Stimulated activated CD8-positive, alpha-beta memory T cell treated with anti-CD3 and anti-CD28 coated beads, Interleukin-2, amount 100 ng/mL, for 1 hour (primary cell): ENCODE measurements at places on chromosomes 5 and 9.
A peak's percentile ranks its signal among the peaks of the same experiment; 100 is the strongest.

- no peak for DNase-seq
These were observed 82.0 kb downstream of the ADGRV1 start for GRCh38 chr5:90640484-90641059.

- no peak for DNase-seq
These were observed 1425.4 kb downstream of the FOXD4L5 start for GRCh38 chr9:63859475-63860215.

- DNase-seq: no peak
These were observed 27.1 kb upstream of the F2R start for GRCh38 chr5:76688836-76689235.

DNA sequence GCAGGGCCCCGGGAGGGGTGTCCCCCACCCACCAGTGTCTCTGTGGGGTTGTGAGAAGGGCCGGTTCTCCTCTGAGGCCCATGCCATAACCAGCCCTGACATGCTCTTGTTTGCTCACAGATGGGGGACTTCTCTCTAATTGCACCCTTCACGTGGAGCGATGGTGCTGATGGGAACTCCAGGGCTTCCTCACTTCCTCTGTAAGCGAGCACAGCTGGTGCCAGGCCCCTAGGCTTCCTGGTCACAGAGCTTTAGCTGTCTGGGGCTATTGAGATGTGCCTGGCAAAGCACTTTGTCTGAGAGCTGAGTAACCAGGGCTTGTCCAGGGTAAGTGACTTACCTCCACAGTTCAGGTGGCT is 36.4 kb downstream of the PHF2 start:
- no peak for DNase-seq

DNA sequence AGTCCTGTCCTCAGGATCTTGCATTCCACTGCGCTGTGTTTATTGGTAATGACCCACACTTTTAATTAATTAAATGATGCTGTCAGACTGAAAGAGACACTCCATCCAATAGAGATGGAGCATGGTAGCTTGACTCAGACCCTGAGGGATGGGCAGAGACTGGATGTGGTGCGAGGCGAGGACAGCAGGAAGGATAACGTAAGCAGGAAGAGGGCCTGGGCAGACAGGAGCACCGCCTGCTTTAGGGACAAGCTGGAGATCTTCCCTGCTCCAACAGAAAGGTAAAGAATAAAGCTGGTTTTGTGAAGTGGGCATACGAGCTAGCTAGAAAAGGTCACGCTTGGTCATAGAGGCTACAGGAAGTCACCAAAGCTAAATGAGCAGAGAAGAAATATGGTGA is 3.6 kb upstream of the DOCK8 start:
- no peak for DNase-seq

DNA sequence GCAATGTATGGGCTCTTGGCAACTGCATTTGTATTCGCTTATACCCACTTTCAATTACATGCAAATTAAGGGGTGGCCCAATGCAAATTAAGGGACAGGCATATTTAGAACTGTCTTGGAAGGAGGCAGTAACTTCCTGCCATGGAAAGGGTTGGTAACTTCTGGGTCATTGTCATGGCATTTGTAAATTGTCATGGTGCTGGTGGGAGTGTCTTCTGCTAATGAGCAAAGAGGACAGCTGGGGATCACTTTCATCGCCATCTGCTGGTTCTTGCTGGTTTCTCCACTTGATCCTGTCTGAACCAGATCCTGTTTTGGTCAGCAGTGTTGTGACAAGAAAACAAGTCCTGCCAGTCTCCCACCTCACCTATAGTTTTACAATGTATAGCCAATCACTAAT is 23.3 kb upstream of the UGT3A2 start:
- DNase-seq: no peak

GRCh38 chr5:178496642-178497041 is 93.6 kb downstream of the COL23A1 start:
- no peak for DNase-seq

DNA sequence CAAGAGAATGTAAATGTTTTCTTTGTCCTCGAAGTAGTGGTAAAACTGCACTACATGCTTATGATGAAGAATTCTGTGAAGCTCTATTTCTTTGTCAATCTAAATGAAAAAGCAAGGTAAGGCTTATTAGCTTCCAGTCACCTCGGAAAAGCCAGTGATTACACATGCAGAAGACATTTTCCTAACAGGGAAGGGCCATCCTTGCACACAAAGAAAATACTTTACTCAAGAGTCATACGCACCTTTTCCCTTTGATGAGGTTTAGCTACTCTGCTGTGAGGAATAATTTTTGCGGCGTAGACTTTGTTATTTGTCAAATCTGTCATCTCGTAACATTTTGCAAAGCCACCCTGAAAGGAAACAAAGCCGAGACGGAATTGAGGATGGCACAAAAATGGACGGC is 1.1 kb downstream of the PLK2 start:
- DNase-seq: no peak

DNA sequence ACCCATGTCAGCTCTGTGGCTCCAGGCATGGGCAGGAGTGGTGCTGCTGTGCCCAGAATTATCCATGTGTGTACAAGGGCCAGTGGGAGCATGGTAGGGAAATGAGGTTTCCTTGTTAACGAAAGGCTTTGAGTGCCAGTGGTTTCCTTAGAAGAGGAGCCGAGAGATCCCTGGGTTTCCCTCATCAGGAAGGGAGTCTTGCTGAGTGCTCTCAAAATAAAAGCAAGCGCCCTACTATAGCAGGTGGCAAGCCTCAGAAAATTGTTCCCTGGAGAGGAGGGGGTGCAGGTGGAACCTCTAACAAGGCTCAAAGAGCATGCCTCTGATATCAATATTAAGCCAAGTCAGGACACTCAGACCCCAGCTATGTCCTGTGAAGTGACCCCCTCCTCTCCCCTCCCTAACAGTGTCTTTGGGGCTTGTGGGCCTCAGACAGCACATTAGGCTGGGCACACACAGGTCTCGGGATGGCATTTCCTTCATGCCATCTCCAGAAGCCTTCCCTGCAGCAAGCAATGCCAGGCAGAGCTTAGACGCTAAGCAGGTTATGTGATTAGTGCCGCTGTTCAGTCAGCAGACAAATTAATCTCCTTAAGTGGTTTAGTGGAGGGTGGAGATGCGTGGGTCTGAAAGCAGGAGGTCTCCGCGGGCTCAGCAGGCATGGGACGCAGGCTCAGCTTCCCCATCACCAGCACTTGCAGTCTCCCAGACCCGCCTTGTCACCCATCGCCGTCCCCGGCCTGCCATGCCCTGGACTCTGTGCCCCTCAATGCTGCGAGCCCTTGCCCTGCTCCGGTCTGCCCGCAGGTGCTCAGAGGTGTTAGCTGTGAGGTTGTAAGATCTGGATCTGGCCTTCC is 60.0 kb upstream of the RARS1 start:
- DNase-seq: no peak

- no peak for DNase-seq
These were observed 86.6 kb downstream of the ROR2 start for GRCh38 chr9:91863469-91863868.

- DNase-seq: no peak
These were observed 142.9 kb downstream of the GNA14 start for GRCh38 chr9:77505232-77505631.

GRCh38 chr5:129724647-129725046 is 23.2 kb upstream of the MINAR2 start:
- DNase-seq: no peak

GRCh38 chr5:157652377-157652692 is at the start of gene SOX30:
Gene SOX30, minus strand, starts transcription at chr5:157652438. Its CDS starts 360 bp downstream, at chr5:157652078.
- no peak for DNase-seq

- no peak for DNase-seq
These were observed 6.1 kb downstream of the IL12B start for GRCh38 chr5:159324102-159324755.

DNA sequence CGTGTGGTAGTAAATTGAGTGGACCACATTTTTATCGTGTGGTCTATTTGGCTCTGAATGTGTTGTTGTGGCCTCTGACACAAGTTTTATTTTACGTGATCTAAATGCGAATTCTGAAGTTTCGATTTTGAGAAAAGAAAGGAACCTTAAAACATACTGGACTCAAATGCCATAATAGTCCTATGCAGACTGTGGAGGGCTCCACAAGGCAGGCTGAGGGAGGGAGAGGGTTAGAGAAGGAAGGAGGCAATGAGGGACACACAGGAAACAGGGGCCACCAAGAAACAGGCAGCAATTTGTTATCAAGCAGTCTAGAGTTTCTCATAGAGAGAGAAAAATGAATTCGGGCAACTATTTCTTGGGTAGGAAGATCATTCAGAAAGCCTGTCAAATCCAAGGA is 110.4 kb upstream of the SEMA6A start:
- no peak for DNase-seq

DNA sequence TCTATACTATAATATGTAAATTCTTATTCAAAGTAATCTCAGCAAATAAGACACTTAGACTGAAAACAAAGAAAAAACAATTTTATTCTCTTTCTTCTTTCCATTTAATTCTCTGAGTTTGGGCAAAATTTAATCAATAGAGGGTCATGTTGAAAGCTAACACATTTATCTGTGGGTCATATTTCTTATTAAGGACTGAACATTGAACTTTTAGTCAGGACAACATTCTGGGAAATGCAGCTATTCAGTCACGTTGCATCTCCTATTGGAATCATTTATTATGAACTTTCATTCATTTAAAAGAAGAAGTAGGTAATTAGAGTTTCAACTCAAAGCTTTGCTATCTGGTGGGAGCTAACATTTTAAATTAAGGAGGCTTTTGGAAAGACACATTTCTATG is 372.5 kb downstream of the MAN2A1 start:
- no peak for DNase-seq

GRCh38 chr9:87686520-87687090 is 39.3 kb upstream of the CTSL start:
- no peak for DNase-seq

GRCh38 chr5:122311497-122311960 is 508 bp upstream of the SNCAIP start:
- no peak for DNase-seq

GRCh38 chr5:134113902-134114875 is at the start of gene TCF7:
Gene TCF7, plus strand, starts transcription at chr5:134114681. Its CDS starts 226 bp downstream, at chr5:134114907.
- DNase-seq: peak; percentile 68

DNA sequence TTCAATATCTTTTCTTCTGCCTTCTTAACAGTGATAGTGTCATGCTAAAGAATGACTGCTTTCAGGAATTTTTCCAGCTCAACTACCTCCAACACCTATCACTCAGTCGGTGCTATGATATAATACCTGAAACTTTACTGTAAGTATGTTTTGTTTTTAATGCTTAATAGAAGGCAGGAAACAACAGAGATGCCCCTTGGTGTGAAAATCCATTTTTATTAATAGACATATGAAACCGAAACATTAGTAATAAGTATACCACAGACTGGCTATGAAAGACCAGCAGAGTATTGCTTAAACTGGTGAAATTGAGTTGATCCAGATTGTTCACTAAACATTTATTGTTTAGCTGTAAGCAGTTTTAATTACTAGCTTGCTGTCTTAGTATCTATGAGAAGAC is 25.2 kb downstream of the SKP2 start:
- DNase-seq: no peak

GRCh38 chr5:150442699-150443080 is 6.8 kb downstream of the RPS14 start:
- DNase-seq: no peak
